Hematopoietic multipotent progenitor cell treated with erythropoietin and hydrocortisone succinate and interleukin-3 and kit ligand, for 6 days (in vitro differentiated cells): ENCODE measurements at places on chromosomes 2 and 18.

DNA sequence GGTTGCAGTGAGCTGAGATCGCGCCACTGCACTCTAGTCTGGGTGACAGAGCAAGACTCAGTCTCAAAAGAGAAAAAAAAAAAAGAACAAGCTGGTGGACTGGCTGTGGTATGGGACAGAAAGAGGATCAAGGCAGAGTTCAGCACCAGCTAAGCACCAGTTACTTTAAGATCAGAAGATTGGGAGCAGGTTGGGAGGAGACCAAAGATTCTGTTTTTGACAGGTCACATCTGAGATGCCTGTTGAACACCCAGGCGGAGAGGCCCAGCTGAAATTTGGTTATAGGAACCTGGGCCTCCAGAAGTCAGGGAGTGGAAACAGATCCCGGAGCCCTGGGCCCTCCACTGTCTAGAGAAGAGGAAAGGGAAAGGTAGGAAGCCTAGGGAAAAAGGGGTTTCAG, 53.2 kb upstream of the POMC start:
- DNase-seq = peak; percentile 55

- DNase-seq = peak; percentile 67
Measured at GRCh38 chr2:63827749-63828148, 13.9 kb upstream of the UGP2 start.

DNA sequence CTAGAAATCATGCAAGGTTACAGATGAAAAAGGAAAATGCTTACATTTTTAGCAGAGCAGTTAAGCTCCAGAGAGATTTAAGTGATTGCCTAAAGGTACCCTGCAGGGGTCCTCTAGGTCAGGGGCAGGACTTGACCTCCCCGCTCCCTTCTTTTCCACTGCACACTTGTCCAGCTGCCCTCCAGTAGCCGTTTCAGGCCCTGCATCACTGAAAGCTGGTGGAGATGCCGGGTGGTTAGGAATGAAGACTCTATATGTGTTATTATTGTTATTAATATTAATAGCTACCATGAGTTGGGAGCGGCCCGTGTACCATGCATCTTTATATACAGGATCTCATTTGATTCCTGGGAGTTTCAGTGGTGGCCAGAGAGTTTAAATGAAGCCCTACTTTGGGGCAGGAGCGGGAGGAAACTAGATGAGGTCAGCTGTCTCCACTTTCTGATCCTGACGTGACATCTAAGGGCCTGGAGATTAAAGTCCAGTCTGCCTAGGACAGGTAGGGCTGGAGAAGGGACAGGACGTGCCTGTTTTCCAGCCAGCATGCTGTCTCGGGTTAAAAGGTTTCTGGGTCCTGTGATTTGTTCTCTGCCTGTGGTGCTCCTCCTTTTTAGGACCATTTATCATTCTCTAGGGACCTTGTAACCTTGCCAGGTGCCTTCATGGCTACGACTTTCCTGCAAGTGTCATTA, 2.1 kb downstream of the TMEM37 start:
- no peak for DNase-seq

- no peak for DNase-seq
Measured at GRCh38 chr2:45984896-45985473, 312.2 kb upstream of the EPAS1 start.

DNA sequence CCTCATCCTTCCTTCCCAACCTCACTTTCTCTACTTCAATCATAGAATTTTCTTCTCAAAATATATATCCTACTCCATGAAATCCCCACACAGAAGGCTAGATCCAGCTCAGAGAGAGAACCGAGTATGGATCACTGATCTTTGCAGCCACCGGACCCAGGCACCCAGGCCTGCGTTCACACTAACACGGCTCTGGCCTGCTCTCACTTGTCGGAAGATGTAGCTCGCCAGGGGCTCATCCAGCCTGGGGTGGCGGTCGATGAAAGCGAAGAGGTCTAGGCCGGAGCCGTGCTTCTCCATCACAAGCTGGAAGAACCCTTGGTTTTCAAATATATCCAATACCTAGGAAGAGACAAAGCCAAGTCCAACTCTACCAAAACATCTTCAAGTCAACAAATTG, 12.7 kb upstream of the MTERF4 start:
- DNase-seq = no peak

GRCh38 chr2:133480707-133481429, 87.4 kb downstream of the NCKAP5 start:
- DNase-seq = no peak

GRCh38 chr2:58448065-58448507, 207.0 kb upstream of the FANCL start:
- peak; percentile 91 for DNase-seq

DNA sequence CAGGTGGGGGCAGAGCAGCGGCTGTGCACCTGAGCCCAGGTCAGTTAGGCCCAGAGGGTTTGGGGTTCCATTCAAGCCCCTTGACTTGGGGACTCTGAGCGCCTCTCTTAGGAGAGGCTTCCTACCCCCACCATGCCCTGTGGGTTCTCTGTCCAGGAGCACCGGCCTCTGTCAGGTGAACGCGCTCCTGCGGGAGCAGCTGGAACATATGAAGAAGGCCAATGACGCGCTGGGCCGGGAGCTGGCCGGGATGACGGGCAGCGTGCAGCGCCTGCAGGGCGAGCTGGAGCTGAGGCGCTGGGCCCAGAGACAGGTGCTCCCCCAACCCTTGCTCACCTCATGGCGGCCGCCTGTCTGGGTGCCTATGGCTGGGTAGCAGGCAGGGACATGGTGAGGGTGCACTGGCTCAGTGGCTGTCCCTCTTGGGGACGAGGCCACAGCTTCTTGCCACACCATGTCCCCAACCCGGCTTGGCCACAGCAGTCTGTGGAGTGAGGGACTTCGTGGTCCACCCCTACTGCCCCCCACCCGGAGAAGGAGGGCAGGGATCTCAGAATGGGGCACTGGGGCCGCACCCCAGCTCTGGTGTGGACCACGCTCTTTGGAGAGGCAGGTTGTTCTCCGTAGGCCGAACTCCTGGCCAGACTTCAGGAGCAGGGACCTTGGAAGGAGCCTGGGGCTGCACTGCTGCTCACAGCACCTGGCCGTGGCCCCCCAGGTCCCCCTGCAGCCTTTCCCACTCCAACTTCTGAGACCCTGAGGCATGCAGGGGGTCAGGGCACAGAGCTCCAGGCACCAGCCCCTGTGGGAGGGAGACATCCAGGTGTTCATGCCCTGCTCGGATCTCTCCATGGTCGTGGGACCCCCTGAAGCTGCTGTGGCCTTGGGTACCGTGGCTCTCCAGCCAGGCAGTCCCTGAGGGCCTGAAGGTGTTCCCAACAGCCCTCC, 19.7 kb downstream of the CROCC2 start:
- DNase-seq = no peak

DNA sequence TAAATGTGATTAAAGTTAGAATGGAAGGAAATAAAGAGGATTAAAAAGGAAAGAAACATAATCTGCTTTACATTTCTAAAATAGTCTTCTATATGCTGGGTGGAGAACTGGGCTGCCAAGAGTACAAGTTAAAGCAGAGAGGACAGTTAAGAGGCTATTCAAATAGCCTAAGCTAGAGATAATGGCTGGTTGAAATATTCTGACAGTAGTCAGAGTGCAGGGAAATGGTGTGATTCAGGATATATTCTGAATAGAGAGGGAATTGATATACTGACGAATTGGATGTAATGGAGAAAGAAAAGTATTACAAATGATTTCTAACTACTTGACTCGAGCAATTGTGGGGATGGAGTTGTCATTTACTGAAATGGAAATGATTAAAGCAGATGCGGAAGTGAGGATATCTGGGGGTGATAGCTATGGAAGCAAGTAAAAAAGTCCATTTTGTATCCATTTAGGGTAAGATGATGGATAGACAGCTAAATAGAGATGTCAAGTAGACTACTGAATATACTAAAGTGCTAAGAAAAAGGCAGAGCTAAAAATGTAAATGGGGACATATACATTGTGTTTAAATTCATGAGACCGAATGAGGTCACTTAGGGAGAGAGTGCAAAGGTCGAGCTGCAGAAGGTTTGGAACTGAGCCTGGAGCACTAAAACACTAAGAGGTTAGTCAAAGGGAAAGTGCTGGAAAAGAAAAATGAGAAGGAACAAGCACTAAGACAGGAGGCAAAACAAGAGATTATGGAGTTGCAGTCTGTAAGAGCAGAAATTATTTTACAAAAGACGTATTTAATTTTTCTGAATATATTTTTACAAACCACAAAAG, 696.8 kb downstream of the LRRTM4 start:
- no peak for DNase-seq

DNA sequence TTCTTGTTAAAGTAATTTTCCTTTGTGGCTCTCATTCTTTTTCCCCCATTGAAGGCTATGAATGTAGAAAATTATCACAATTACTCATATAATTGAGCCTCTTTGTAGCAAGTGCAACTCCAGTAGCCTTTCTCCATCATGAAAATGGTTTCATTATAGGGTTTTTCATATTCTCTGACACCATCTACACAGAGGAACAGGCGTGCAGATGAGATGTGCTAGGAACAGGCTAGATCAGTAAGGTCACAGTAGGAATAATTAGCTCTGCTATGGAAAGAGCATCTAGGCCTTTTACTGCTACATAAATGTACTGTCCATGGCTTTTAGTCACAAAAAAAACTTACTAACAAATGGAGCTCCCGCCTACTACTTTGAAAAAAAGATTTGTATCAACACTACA, 12.6 kb upstream of the DLX1 start:
- no peak for DNase-seq

- no peak for DNase-seq
Measured at GRCh38 chr2:119230219-119231185, 6.9 kb downstream of the STEAP3 start.

- peak; percentile 90 for DNase-seq
Measured at GRCh38 chr2:99471654-99472599, 17.9 kb downstream of the REV1 start.

DNA sequence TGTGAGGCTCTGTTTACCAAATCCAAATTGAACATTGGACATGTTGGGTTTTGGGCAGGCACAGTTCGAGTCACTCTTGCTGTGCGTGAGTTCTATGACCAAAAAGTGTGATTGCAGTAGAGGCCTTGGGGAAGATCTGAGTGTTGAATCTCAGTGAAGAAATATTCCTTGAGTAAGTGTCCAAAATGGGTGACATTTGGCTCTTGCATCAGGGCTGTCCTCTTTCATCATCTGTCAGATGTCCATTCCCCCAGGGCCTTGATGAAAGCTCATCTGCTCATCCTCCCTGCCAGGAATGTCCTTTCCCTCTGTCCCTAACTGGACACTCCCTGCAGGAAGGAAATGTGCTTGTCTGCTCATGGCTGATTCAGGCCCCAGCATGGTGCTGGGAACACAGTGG, 6.4 kb upstream of the SFTPB start:
- DNase-seq = no peak

- no peak for DNase-seq
Measured at GRCh38 chr18:9995631-9996030, 81.8 kb downstream of the VAPA start.

DNA sequence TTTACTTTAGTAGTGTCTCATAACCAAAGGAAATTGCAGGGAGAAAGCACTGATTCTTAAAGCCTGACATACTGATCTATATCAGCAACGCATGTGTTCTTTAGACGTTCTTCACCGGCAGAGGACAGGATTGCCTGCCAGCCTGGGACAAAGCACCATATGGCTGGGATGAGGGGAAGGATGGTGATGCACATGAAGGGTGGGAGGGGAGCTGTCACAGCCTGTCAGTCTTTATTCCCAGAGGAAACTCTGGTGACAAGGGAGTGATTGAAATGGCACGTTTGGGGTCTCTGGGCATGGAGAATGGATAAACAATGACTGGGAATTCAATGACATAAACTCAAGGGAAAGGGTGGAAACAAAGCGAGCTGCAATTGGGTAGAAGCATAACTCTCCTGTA, 808.1 kb downstream of the DCC start:
- no peak for DNase-seq

DNA sequence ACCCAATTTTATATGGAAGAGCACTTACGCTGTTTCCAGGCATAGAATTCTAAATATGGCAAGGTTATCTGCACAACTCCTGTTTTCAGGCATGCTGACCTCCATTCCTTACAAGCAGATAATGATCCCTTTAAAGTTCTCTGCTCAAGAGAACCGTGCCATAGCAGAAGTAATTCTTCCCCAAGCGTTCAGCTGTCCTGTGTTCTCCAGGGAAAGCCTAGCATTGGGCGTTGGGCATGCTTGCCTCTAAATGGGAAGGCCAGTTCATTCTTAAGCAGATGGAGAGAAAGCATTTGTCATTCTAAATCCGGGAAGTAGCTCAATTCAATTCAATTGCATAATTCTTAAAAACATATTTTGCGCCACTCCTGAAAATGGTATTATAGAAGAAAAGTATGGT, 55.7 kb upstream of the EML4 start:
- no peak for DNase-seq

GRCh38 chr2:41880561-41881243, 167.1 kb upstream of the PKDCC start:
- DNase-seq = no peak

GRCh38 chr18:13191779-13192178, 26.8 kb upstream of the LDLRAD4 start:
- no peak for DNase-seq

GRCh38 chr2:28400921-28401320, 8.3 kb downstream of the FOSL2 start:
- no peak for DNase-seq

GRCh38 chr2:216243026-216243425, 129.3 kb downstream of the MARCHF4 start:
- no peak for DNase-seq

DNA sequence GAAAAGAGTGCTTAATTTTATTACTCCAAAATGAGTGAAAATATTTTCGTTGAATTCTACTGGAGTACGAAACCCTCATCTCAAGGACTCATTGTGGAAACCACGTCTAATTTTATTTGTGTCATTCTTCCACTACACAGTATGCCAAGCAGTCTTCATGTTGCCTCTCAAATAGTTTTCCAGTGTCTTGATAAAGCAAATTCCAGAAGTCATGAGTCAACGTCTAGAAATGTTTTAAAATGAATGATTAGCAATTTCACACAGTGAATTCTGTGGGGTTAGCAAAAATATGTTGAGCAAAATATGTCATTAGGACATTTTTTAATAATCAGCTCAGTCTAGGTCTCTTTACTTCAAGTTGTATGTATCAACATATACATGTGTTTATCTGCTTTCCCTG, 865.5 kb downstream of the DSC3 start:
- DNase-seq = no peak

GRCh38 chr2:198054299-198054698, 249.9 kb downstream of the PLCL1 start:
- DNase-seq = peak; percentile 59

GRCh38 chr2:137522620-137523011, 441.7 kb upstream of the HNMT start:
- no peak for DNase-seq

- DNase-seq = no peak
Measured at GRCh38 chr2:216279459-216279858, 92.8 kb downstream of the MARCHF4 start.
